ENCODE measurements at places on chromosomes 13 and 19.
A peak's percentile ranks its signal among the peaks of the same experiment; 100 is the strongest.

DNA sequence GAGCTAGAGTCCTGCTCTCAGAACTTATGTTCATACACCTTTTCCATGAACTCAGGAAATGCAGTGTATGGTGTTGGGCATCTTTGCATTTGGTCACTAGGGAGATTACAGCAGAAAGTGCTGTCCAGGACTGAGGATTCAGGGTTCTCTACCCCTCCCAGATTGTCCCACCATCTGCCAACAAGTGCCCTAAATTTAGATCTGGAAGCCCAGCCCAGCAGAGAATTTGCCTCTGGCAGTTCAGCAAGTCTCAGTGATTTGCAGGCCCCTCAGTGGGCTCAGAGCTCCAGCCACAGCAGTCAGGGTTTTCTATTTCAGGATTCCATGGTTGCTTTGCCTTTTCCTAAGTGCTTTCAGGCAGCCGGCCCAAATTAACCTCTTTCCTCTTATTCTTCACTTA is 23.4 kb downstream of the CNFN start:
- DNase-seq: no peak

- DNase-seq: no peak
Measured at GRCh38 chr13:112777637-112778406, 88.0 kb downstream of the ATP11A start.

DNA sequence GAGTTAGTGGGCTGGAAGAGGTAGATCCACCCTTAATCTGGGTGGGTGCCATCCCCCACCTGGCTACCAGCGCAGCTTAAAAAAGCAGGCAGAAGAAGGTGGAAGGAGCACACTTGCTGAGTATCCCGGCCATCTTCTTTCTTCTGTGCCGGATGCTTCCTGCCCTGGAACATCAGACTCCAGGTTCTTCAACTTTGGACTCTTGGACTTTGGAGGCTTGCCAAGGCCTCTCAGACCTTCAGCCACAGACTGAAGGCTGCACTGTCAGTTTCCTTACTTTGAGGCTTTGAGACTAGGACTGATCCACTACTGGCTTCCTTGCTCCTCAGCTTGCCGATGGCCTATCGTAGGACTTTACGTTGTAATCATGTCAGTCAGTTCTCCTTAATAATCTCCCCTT is 127.6 kb upstream of the GPC6 start:
- no peak for DNase-seq

DNA sequence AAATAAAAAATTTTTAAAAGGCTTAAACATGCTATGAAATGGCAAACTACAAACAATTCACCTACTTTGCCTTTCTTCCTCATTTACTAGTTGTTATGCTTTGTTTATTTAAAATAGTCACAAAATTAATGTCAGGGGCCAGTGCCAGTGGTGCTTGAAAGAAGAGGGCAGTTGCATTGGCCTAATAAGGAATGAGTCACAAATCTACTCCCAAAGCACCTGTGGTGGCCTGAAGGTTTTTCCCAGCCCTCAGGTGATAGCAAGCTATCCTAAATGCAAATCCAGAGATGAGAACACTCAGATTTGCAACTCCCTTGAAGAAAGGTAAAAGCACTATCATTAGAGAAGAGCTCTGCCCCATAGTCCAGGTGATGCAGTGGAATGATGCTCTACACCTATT is 103.6 kb downstream of the MBNL2 start:
- DNase-seq: no peak

- no peak for DNase-seq
Measured at GRCh38 chr19:10724573-10725071, 6.7 kb downstream of the DNM2 start.

DNA sequence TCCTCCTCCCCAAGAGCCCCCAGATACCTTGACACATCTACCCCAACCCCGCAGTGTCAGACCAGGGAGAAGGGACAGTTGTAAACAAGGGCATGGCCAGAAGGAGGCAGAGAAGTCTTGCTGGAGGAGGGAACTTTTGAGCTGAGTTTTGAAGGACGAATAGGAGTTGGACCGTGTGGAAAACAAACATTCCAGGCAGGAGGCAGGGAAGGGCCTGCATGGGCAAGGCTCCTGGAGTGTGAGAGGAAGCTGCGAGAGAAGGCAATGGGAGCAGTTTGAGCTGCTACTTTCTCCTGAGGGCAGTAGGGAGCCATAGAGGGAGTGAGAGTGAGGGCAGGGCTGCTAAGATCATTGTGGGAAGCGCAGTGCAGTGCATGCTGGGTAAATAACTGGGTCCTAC is 23.3 kb downstream of the IL12RB1 start:
- no peak for DNase-seq

- DNase-seq: no peak
Measured at GRCh38 chr19:5166262-5166661, 174.3 kb downstream of the PTPRS start.

DNA sequence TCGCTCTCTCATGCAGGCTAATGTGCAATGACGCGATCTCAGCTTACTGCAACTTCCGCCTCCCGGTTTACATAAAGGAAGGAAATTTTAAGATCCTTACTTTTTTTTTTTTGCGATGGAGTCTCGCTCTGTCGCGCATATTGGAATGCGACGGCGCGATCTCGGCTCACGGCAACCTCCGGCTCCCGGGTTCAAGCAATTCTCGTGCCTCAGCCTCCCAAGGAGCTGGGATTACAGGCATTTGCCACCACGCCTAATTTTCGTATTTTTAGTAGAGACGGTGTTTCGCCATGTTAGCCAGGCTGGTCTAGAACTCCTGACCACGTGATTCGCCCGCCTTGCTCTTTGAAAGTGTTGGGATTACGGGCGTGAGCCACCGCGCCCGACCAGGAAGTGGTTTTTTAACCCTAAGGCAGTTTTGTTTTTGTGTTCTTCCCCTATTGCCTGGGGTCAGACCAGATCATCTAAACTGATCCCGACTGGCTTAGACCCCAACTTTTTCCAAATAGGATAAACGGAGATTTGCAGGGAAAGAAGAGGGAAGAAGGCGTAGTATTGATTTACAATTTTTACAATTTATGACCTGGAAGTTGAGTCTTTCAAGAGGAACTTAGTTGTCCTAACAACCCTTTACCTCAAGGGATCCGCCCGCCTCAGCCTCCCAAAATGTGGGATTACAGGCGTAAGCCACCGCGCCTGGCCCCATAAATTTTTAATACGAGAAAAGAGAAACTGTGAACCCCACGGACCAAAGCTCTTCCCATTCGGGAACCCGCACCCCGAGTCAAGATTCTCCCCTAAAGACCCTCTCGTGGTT is 142.0 kb downstream of the ZNF737 start:
- DNase-seq: peak; percentile 1

DNA sequence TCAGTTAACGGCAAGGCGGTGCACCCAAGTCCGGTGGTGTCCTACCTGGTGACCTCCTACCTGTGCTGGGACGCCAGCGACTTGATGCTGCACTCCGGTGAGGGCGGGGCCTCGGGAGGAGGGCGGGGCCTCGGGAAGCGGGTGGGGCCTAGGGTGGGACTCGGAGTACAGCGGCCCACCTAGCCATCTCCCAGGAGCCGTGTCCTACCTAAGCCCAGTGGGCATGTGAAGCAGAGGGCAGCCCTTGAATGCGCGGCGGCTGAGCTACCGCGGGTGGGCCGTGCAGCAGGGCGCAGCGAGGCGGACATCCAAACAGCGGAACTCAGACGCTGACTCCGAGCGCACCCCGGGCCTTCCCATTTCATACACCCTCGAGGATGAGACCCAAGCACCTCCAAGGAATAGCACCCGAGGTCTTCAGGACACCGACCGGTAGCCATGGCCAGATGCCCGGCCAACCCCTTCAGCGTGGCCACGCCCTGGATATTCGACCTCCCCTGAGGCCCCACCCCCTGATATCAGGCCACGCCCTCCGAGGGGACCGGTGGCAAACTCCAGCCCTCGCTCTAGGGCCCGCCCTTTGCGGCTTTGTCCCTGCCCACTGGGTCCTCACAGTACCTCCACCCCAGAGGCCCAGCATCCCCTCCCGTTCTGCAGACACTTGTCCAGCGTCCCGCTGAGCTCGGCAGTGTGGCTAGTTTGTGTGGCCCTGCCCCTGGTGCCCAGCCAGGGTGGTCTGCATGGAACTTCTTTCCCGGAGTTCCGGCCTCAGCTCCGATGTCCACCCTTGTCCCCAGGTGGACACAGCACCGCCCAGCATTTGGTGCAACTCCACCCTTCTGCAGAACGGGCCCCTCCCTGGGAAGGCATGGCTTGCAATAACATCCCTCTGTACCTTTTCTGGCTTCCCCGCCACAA is 5.4 kb downstream of the KLK1 start:
- no peak for DNase-seq

GRCh38 chr13:41017817-41018601 is 1.1 kb downstream of the ELF1 start:
- DNase-seq: no peak

GRCh38 chr19:49421039-49421877 is 2.0 kb downstream of the PTH2 start:
- DNase-seq: peak; percentile 20

DNA sequence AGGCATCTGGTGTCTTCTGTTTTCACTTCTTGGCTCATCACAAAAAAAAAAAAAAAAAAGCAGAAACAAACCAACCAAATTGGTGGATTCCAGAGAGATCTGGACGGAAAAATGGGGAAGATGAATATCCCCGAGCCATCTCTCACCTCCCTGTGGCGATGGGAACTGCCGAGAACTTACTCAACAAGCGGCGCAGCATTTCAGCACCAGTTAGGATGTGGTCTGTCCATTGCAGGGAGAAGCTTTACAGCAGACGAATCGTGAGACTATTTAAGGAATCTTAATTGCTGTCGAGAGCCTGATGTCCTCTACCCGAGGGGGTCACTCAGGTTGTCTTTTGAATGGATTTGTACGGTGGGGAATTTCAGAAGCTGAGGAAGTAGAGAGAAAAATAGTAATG is 17.3 kb upstream of the KDM4B start:
- DNase-seq: no peak

DNA sequence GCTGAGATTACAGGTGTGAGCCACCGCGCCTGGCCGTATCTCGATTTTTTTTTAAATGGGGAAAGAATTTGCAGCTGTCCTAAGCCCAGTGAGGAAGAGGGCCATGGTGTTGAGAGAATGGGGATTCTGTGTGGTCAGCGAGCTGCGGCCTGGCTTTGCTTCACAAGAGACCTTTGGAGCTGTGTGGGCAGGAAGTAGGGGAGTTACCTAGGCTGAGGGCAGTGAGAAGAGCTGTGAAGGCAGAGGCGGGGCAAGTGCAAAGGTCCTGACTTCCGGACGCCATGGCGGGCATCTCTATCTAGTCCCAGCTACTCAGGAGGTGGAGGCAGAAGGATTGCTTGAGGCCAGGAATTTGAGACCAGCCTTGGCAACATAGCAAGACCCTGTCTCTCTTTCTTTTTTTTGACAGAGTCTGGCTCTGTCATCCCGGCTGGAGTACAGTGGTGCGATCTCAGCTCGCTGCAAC is 4.9 kb downstream of the AP2A1 start:
- no peak for DNase-seq

DNA sequence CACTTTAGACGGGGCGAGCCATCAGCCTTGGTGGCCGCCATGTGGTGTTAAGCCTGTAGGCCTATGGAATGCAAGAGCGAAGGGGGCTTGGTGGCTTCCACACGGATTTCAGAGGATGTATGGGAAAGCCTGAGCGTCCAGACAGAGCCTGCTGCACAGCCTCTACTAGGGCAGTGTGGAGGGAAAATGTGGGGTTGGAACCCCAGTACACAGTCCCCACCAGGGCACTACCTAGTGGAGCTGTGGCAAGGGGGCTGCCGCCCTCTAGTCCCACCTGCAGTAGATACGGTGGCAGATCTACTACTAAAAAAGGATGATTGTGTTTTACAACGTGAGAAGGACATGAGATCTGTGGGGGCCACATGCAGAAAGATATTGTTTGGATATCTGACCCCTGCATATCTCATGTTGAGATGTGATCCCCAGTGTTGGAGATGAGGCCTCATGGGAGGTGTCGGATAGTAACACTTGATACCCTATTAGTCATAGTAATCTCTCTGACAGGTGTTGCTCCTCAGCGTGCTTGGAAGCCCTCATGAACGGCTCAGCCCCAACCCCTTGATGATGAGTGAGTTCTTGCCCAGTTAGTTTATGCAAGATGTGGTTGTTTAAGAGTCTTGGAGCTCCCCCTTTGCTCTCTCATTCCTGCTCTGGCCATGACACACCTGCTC is 45.6 kb downstream of the LHFPL6 start:
- no peak for DNase-seq

DNA sequence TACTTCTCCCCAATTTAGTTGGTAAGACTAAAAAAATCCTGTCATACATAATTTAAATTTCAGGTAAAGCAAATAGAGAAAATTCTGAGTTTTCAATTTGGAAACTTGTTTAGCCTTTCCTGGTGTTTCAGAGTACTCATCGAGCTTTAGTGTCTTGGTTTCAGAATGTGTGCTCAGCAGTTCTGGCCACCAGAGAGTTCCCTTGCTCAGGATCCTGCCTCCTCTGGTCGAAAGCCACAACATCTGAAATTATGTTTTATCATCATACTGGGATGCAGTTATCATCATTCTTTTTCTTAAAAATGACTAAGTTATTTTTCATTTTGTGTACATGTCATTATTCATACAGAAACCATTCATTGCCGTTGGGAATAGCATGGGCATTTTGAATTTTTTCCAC is 263.2 kb upstream of the SPRY2 start:
- DNase-seq: no peak

- no peak for DNase-seq
Measured at GRCh38 chr19:22600690-22601648, 33.2 kb upstream of the ZNF492 start.

- peak; percentile 19 for DNase-seq
Measured at GRCh38 chr19:11479898-11480714, 740 bp downstream of the ELAVL3 start.

DNA sequence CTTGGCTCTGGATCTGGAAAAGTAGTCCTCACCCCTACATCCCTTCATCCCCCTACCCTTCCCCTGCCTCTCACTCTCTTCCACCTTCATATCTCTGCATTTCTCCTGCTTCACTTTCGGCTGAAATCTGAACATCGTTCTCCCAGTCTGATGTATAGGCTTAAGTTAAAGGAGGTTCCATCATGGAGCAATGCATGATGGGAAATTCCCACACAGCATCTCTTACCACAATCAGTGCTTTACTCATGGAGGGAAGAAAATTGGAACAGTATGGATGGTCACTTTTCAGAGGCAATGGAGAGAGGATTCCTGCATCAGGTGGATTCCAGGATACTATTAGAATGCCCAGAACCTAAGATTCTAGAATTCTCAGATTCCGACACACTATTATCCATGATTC is 6.1 kb upstream of the KLK8 start:
- DNase-seq: no peak

DNA sequence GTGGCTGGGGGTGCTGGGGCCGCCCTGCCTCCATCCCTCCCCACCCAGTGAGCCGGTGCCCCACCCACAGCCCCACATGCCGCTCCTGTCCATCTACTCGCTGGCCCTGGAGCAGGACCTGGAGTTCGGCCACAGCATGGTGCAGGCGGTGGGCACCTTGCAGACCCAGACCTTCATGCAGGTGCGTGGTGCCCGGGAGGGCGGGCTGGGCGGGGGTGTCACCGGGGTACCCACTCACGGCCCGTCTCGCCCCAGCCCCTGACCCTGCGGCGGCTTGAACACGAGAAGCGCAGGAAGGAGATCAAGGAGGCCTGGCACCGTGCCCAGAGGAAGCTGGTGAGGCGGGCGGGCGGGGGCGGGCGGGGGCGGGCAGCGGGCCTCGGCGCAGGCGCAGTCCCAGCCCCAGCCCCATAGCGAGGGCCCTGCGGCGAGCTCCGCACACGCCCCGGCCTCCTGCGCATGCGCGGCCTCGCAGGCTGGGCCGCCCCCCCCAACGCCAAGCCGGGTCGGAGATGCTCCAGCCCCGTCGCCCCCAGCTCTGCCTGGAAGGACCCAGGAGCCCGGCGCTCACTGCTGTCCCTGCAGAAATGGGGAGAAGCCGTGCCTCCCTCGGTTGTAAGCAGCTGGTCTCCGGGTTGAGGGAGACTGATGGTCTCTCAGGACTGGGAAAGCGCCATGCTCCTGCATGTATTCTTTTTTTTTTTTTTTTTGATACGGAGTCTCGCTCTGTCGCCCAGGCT is 7.7 kb downstream of the ARHGAP45 start:
- no peak for DNase-seq

Data from occipital lobe (tissue), 3 donors.